ENCODE measurements at places on chromosomes 7 and 10. TPM values are rescaled to one million over a fixed set of nuclear protein-coding genes. Genes with fewer than 3 reads are reported as not detected.

DNA sequence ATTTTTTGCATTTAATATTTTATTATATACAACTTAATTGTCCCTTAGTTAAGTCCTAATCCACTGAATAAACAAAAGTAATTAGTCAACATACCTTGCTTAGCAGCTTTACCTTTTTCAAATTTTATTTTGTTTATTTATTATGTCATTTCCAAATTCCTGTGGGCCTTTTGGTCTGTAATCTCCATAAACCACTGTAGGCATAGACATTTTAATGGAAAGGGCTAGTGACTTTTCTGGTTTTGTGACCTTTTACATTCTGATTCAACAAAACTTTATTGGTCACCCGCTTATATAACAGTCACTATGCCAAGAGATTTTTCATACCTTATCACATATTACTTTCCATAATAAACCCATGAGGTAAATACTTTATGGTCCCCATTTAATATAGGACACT, 181.3 kb upstream of the PRPS1L1 start:
- H3K4me3 ChIP-seq: no peak overlapping the region
- no peaks in the 10 kb centered on the region for H3K27me3 ChIP-seq
- no peak overlapping the region for H3K27ac ChIP-seq
- no peak for DNase-seq
- no peaks in the 10 kb centered on the region for H3K4me1 ChIP-seq
- no peaks in the 10 kb centered on the region for H3K36me3 ChIP-seq

DNA sequence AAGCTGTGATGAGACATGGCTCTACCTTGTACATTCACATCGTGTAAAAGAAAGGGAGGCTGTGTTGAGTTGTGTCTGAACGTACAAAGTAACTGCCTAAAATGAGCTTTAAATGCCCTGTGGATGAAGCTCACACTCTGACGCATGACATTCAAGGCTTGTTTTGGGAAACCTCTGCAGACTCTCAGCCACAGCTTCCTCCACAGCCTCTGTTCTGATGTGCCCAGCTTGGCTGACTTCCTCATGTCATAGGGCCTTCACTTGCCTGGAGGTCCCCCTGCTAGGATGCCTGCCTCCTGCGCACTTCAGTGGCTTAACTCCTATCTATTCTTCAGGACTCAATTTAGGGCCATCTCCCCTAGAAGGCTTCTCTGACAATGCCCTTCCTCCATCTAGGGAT, 230.0 kb upstream of the HABP2 start:
- no peak overlapping the region for H3K27ac ChIP-seq
- DNase-seq: no peak
- H3K27me3 ChIP-seq: no peaks in the 10 kb centered on the region
- H3K4me1 ChIP-seq: peaks cover 5% of the 10 kb centered on the region
- H3K36me3 ChIP-seq: no peaks in the 10 kb centered on the region

DNA sequence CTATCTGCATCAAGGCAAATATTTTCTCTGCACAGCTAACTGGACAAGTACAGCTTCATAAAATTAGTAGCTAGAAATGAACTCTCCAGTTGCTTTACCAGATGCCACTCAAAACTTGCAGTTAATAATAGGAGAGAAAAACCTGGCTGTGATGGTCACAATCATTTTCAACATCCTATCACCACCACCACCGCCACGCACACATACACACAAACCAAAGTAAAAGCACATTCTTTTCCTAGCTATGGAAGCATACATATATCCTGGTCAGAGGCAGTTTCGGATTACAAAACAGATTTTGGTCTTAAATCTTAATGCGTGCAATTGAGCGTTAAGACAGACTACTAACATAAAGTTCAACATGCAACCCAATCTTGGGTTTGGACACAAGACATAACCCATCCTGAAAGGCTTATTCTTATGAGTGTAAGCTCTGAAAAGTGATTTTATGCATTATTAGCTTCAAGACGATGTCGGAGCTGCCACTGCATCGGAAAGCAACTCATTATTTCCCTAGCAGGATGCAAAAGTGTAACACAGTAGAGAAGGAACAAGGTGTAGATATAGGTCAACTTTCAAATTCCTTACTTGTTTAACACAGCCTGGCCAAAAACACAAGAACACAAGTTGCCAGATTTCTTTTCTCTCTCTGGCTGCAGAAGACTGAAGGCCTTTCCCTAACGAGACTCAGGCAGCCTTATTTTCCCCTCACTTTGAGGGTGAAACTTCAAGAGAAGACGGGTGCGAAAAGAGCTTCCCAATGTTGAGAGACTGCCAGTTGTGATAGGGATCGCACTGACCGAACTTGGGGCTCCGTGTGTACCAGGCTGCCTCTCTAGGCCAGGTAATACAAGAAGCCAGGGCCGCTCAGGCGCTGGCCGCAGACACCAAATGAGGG, 1.2 kb downstream of the CACUL1 start:
- H3K36me3 ChIP-seq: peaks cover 12% of the 10 kb centered on the region
- DNase-seq: no peak
- H3K27me3 ChIP-seq: peaks cover 4% of the 10 kb centered on the region
- peaks cover 32% of the 10 kb centered on the region for H3K4me1 ChIP-seq
- H3K27ac ChIP-seq: peak overlapping the region; percentile 79
- H3K4me3 ChIP-seq: peak overlapping the region; percentile 95

DNA sequence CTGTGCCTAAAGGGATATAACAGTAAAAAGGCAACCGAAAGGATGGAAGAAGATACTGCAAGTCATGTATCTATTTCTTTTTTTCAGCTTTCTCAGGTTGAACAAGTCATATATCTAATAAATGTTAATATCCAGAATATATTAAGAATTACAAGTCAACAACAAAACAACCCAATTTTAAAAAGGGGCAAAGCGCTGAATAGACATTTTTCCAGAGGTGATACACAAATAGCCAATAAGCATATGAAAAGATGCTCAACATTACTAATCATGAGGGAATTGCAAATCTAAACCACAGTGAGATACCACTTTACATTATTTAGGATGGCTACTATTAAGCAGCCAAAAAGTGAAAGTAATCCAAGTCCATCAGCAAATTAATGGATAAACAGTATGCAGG, 23.0 kb downstream of the DBF4 start:
- DNase-seq: no peak
- H3K4me1 ChIP-seq: peaks cover 5% of the 10 kb centered on the region
- H3K36me3 ChIP-seq: peaks cover 24% of the 10 kb centered on the region
- no peak overlapping the region for H3K4me3 ChIP-seq
- no peak overlapping the region for H3K27ac ChIP-seq
- H3K27me3 ChIP-seq: no peaks in the 10 kb centered on the region

- peak overlapping the region; percentile 91 for H3K27ac ChIP-seq
- no peaks in the 10 kb centered on the region for H3K27me3 ChIP-seq
- H3K36me3 ChIP-seq: peaks cover 66% of the 10 kb centered on the region
- peak overlapping the region; percentile 7 for H3K4me3 ChIP-seq
- no peak for DNase-seq
Observed at GRCh38 chr10:11237571-11237970, 219.9 kb downstream of the CELF2 start.

GRCh38 chr7:133582766-133583523, 330.1 kb downstream of the EXOC4 start:
- H3K27ac ChIP-seq: no peak overlapping the region
- no peak overlapping the region for H3K4me3 ChIP-seq
- no peaks in the 10 kb centered on the region for H3K27me3 ChIP-seq
- peaks cover 8% of the 10 kb centered on the region for H3K4me1 ChIP-seq
- DNase-seq: no peak

GRCh38 chr10:21130683-21131442, 233.8 kb upstream of the NEBL start:
- H3K27ac ChIP-seq: no peak overlapping the region
- DNase-seq: no peak
- H3K4me1 ChIP-seq: no peaks in the 10 kb centered on the region
- H3K36me3 ChIP-seq: no peaks in the 10 kb centered on the region

GRCh38 chr7:101885597-101885955, 68.2 kb downstream of the CUX1 start:
- DNase-seq: no peak
- H3K27ac ChIP-seq: no peak overlapping the region
- peaks cover 35% of the 10 kb centered on the region for H3K4me1 ChIP-seq
- no peak overlapping the region for H3K4me3 ChIP-seq
- H3K36me3 ChIP-seq: peaks cover 3% of the 10 kb centered on the region

- H3K36me3 ChIP-seq: peaks cover 8% of the 10 kb centered on the region
- H3K4me3 ChIP-seq: no peak overlapping the region
- H3K4me1 ChIP-seq: peaks cover 64% of the 10 kb centered on the region
- H3K27me3 ChIP-seq: no peaks in the 10 kb centered on the region
Observed at GRCh38 chr7:105806592-105807447, 69.6 kb downstream of the ATXN7L1 start.

The MRC1 gene
- total RNA-seq: 0.06 TPM

The WNT8B gene
- 0.16 TPM for total RNA-seq

The MALRD1 gene
- total RNA-seq: 0.36 TPM

The SPDYE2 gene
- total RNA-seq: not detected

The NEUROD6 gene
- not detected for total RNA-seq

The KIN gene
- 15.7 TPM for total RNA-seq

Measured in activated naive CD8-positive, alpha-beta T cell treated with anti-CD3 and anti-CD28 coated beads for 36 hours (primary cell).